ENCODE measurements at places on chromosomes 5 and 9.
A peak's percentile ranks its signal among the peaks of the same experiment; 100 is the strongest.

- DNase-seq: no peak
Observed at GRCh38 chr9:85246541-85246940, 495.2 kb downstream of the AGTPBP1 start.

DNA sequence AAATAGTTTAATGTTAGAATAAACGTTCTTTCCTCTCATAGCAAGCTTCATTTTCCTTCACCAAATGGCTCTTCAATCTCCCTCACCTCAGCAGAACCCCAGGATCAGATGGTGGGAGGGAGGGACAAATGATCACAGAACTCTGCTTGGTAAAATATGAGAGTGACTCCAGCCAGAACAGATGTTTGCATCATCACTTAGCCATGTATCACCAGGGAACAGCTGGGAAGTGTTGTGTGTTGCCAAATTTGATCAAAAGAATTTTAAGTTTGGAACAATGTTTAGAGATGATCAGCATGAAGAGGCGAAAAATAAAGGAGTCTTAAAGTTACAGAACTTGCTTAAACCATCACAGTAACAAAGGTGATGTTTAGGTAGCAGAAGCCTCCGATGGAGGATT is 115.7 kb downstream of the FRMD3 start:
- DNase-seq: no peak

DNA sequence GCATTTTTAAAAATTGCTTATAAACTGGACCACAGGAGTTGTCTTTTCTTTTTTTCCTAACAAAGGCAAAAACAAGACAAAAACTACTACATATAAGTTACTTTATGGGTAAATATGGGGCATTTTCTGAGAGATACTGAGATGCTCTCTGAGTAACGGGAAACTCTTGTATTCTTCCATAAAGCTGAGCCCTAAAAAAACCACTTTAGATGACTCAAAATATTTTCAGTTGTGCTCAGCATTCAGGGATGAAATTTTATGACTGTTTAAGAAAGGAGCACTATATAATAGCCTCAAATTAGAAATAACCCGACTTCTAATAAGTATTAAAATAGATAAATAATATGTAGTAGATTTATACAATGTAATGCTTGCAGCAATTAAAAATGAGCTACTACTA is 644.5 kb downstream of the KCTD16 start:
- DNase-seq: no peak

DNA sequence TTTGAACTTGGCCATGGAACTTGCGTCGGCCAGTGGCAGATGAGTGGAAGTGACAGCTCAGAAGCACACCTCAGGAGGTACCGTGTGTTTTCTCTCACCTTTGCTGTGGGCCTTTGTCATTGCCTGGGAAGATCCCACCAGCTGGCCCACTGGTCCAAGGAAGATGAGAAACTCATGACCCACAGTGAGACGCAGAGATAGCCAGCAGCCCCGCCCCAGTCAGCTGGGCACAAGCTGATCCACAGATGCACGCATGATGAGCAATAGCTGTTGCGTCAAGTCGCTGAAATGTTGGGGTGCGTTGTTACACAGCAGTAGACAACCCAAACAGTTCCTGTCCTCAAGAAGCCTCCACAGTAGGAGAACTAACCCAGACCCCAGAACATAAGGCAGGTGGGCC is 30.8 kb upstream of the UNC5A start:
- no peak for DNase-seq

DNA sequence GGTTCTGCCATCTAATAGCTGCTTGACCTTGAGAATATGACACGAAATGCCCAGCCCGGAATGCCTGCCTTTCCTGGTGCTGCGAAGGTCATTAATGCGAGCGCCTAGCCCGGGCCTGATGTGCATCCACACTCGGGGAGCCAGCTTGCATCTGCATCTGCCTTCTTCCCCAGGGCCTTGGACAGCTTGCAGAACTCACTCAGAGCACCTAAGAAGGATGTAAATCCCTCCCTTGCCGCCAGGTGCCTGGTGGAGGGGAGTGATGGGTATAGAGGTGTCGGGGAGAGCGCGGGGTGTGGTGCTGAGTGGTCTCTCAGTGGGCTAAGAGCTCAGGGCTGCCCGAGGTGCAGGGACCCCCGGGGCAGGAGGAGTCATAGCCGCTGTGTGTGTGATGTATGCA is 127.2 kb downstream of the MRPL36 start:
- no peak for DNase-seq

GRCh38 chr5:10652151-10652550 is 88.3 kb downstream of the ANKRD33B start:
- DNase-seq: no peak

- DNase-seq: no peak
Observed at GRCh38 chr5:139652788-139653241, 4.7 kb downstream of the CXXC5 start.

- DNase-seq: peak; percentile 89
Observed at GRCh38 chr9:69672596-69673310, 582 bp upstream of the APBA1 start.

DNA sequence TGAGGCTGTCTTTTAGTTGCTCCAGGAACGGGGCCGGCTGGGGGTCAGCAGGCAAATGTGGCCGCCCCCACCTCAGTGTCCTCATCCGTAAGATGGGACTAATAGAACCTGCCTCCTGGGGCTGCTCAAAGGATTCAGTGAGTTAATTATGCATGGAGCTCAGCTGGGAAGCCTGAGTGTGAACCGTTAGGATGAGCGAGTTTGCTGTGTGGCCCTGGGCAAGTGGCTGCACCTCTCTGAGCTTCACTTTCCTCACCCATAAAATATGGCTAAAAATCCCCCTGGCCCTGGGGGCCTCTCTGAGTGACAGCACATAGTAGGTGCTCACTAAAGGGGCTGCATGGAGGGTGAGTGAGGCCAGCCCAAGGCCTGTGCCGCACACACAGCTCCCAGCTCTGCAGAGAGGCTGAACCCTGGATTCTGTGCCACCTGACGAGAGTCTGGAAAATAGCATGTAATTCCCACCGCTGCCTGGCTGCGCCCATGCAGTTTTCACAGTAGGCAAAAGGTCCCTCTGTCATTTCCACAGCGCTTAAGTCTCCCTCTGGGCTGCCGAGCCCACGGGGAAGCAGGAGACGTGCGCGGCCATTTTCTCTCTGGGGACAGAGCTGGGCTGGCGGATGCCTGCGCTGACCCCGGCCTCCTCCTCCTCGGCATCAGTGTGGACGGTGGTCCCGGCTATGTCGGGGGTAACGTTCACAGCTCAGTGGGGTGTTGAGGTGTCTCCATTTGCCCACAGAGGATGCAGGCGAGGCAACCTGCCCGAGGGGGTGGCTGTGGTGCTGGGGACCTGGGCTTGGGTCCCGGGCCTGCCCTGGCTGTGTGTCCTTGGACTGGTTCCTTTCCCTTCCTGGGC is 18.2 kb downstream of the ASS1 start:
- DNase-seq: no peak

DNA sequence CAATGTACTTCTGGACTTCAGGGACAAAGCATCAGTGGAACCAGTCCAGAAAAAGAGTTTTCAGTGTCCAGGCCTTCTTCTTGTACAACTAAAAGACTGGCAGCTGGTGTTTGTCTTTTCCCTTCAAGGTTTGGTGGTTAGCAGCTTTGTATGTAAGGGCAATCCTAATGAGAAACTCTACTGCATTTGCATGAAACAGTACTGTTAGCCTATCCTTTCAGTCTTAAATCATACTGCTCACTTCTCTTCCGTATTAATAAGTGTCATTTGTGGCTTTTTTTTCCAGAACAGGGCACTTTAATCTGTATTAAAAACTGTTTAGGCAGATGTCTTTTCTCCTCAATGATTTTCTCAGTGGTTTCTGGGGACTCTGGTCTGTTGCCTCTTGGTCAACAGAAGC is 48.9 kb downstream of the FAM174A start:
- DNase-seq: no peak

DNA sequence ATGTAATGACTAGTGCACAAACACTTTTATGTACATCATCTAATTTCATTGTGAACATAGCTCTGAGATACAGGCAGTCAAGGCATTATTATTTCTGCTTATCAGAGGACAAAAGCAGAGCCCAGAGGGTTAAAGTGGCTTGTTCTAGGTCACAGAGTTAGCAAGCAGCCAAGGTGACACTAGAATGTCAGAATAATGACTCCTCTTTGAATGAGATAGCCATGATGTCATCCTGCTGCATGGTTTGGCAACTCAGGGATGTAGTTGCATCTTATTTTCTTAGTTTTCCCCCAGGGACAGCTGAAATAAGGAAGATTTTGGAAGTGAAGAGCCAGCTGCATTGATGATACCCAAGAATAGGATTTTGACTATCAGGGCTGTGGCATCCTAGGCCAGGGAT is 54.4 kb downstream of the KCNV2 start:
- DNase-seq: no peak

- no peak for DNase-seq
Observed at GRCh38 chr9:104960662-104961061, 32.7 kb upstream of the ABCA1 start.

DNA sequence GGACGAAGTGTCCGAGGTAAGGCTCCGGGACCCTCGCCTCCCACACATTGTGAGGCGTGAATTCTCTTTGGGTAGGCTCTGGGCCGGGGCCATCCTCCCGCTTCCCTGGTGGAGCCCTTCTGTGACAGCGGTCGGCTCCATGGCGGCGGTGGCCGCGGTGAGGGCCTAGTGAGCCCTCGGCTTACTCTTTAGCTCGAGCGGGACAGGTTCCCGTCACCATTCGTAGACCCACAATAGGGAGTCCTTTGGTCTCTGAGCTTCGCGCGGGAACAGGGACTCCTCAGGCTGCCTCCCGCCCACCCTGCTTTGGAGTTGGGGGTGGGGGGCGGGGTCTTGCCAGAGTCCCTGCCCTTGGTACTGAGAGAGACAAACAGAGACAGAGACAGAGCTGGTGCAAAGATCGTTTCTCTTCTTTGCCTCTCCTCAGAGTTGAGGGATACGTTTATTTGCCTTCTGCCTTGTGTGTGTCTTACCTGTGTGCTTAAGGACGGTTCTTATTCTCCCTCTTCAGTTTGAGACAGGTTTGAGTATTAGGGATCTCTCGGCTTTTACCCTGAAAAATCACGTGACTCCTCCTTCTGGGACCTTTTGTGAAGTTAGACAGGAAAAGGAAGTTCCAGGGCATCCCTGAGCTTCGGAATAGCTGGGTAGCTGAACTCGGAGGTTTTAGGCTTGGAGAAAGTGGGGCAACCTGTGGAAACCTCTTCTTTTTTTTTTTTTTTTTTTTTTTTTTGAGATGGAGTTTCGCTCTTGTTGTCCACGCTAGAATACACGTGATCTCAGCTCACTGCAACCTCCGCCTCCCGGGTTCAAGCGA is 833 bp downstream of the ANKHD1 start:
- DNase-seq: no peak

DNA sequence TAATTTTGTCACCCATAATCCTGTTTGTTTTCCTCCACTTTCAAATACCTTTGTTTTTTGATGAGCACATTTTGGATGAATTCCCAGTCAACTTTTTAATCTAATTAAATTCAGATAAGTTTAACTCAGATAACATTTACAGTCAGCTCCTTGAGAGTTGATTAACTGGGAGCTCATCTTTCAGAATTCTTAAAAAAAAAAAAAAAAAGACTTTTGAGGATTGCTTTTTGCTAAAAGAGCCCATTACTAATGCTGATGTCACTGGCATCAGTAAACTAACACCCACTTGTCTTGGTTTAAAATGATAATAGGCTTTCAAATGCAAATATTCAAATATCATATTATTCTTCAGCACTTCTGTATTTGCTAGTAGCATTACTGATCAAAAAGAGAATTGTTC is 47.1 kb upstream of the NFIB start:
- no peak for DNase-seq

DNA sequence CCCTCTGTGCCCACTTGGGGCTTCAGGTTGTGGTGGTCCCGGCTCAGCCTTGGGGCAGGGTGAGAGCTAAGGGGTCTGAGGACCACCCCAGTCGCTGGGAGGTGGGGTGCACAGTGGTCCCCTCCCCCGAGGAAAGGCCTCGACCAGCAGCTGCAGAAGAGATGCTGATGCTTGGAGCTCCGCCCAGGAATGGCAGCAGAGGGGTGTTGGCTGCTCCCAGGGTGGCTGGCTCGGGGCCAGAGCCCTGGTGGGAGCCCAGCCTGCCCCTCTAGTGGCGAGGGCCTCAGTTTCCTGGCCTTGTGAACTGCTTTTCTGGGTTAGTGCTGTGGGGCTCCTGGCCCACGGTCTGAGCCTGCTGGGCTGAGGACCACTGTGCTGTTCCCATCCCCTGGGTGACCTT is 1.2 kb downstream of the DIPK1B start:
- no peak for DNase-seq

DNA sequence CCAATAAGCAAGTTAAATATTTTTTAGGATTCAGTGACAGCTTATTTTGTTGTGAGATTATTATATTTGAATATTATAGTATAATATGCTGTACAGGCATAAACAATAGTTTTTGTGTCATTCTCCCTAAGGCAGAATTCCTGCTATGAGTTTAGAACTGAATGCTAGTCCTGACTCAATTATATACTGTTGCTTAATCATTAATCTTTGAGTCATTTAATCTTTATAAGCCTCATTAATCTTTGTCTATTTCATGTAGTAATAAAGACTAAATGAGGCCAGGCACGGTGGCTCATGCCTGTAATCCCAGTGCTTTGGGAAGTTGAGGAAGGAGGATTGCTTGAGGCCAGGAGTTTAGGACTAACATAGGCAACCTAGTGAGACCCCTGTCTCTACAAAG is 3.6 kb upstream of the DCP2 start:
- no peak for DNase-seq

- DNase-seq: no peak
Observed at GRCh38 chr5:169139480-169140050, 161.4 kb downstream of the SLIT3 start.
